ENCODE measurements at places on chromosomes 1 and 21. TPM values are rescaled to one million over a fixed set of nuclear protein-coding genes. Genes with fewer than 3 reads are reported as not detected.

The PADI4 gene
- not detected for total RNA-seq

The GPR37L1 gene
- total RNA-seq = under 0.01 TPM

The SGIP1 gene
- total RNA-seq = 0.79 TPM

The LINGO4 gene
- total RNA-seq = under 0.01 TPM

The CHRM3 gene
- total RNA-seq = 1.0 TPM

The GCSAML gene
- not detected for total RNA-seq

The KRTAP12-2 gene
- total RNA-seq = not detected
